Left lobe of liver (tissue), 2 donors: ENCODE measurements at places on chromosomes 3 and 15. TPM values are rescaled to one million over a fixed set of nuclear protein-coding genes. Genes with fewer than 3 reads are reported as not detected.

The TUSC7 gene
- not detected for total RNA-seq

- no peak for DNase-seq
Measured at GRCh38 chr15:96586901-96587300, 256.4 kb downstream of the NR2F2 start.

DNA sequence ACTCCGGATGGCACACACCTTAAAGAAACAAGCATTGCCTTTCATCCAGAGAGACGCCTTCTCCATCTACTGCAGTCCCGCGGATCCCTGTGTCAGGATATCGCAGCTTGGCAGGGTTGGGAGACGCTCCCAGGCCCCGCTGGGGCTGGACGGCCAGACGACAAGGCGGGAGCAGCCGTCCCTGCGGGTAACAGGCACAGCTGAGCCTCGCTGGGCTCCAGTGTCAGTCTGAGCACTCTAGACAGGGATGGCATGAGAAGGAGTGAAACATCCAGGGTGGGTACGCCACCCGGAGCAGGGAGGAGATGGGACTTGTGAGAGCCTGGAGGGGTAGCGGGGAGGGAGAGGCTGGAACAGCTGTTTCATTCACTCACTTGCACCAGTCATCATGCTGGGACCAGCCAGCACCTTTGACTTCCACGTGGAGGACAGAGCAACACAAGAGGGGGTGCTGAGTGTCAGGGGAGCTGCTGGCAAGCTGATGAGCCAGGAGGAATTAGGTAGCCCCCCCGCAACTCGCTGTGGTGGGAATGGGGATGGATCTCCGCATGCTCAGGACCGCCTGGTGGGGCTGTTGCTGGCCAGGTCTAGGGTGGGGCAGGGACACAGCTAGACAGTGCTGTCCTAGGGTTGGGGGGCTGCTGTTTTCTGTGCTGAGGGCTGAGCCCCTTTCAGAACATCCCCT is 31.6 kb upstream of the SNRPA1 start:
- peak; percentile 44 for DNase-seq

GRCh38 chr3:177284383-177284881 is 87.2 kb upstream of the TBL1XR1 start:
- no peak for DNase-seq

- DNase-seq = no peak
Measured at GRCh38 chr3:72488738-72489035, 359.6 kb downstream of the SHQ1 start.

The CTDSPL gene
- total RNA-seq = 22.1 TPM

DNA sequence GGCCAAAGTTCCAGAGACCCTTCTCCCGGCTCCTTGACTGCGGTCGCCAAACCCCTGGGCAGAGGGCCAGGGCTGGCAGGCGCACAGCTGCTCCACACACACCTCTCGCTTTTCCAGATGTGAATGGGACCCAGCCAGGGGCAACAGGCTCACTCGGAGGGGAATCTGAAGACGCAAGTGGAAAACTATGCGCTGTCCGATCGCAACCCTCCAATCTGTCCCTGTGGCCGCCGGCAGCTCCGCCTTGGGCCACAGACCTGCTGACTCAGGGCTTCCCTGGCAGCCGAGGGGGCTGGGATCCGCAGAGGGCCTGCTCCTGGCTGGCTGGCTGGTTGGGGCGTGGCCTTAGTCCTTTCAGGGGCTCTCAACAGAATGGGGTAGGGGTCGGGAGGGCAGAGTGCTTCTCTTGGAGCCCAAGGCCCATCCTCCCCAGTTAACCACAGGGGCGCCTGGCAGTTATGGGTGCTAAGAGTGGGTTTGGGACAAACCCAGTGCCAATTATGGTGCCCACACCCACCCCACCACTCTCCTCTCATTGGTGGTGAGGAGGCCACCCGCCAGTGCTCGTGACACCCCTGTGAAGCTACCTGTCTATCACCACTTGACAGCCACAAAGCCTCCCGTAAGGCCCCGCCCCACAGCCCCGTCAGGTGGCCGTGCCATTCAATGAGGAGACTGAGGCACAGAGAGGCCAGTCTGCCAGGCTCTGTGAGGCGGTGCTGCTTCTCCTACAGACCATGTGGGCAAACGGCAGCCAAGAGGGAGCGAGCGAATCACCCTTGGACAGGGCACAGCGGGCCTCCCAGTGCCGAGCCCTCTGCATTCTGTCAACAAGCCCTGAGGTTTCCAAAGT is 53.8 kb downstream of the IQSEC1 start:
- DNase-seq = no peak

DNA sequence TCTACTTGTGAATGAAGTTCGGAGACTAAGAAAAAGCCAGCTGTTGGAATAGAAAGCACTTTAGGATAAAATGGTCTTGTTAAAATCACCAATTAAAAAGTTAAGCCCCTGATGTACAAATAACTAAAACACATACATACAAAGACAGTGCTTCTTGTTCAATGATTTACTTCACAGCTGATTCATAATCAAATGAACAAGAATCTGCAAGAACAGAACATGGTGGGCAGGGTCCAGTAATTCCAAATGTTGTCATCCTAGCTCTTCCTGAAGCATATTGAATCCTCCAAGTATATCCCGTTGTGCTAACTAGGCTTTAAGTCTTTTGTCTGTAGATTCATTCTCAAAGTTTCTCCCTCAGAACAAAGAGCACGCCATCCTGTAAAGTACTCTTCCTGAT is 24.5 kb downstream of the NIT2 start:
- DNase-seq = no peak

GRCh38 chr3:122977746-122978466 is 49.7 kb downstream of the SEMA5B start:
- no peak for DNase-seq

- DNase-seq = no peak
Measured at GRCh38 chr3:125959317-125960065, 9.5 kb upstream of the ROPN1B start.

DNA sequence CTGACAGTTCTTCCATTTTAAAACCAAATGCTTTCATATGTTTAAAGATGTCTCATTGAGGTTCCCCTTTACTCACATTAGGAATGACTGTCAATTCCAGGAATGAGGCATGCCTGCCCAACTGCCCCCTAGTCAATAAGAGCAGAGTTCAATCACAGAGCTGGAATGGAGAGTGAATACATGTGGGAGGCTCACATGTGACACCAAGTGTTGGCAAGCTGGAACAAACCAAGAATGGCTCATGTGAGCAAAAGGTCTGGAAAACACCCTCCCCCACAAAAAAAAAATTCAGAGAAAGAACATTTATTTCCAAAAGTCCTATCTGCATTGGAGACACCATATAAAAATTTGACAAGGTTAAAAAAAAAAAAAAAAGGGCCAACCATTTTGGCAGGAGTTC is 3.7 kb downstream of the PBRM1 start:
- peak; percentile 81 for DNase-seq

The IFRD2 gene
- 63.8 TPM for total RNA-seq
